NCI-H1694 (cell line): ENCODE measurements at places on chromosomes 2 and 18.

DNA sequence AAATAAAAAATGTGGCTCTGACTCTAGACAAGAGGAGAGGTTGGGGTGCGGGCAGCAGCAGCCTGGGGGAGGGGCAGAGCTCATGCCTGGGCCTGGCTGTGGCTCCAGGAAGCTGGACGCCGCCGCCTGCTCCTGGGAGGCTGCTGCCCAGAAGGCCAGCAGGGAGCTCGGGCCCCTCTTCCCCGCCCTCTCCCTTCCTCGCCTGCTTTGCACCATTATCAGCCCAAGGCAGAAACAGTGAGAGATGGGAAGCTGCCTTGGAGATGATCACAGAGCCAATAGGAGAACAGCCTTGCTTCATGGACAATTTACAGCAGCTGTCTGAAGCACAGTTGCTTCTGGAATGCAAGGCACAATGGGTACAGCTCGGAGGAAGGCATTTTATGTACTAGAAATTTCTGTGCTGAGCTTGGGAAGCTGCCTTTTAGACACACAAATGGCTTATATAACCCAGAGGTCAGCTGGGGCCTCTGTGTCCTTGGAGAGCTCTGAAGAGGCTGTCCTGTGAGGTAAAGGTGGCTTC, 55.3 kb upstream of the AFF3 start:
- no peak for DNase-seq

DNA sequence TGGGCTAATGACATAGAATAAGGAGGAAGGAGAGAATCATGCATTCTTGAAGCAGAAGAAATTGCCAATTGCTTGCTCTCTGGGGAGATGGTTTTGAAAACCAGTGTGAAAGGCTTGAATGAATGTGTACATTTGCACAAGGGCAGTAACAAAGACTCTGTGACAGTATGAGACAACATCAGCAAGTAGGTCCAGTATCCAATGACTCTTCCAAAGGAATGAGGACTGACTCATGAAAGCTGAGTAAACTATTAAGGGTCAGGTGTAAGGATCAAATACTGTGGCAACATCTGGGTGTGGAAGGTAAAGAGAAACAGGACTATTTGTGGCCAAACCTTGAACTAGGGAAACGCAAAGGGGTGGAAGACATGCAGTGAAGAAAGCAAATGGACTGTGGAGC, 886.0 kb upstream of the CHAC2 start:
- no peak for DNase-seq

DNA sequence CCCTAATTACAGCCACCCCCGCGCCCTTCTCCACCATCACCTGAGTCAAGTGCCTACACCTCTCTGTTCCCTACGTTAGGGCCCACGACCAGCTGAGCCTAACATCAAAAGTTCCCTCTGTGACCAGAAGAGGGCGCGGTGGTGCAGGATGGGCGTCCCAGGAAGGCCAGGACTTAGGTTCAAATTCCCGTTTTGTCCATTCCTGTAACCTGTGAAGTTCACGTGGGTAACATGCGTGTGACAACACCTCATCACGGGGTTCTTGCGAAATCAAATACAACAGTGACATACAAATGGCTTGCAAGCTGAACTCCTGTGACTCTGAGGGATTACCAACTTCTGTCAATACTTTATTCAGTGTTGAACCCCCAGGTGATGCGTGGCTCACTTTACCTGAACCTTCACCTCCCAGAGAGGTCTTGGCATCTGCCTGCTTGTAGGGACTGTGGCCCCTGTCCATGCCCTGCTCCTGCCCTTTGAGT, 207.9 kb downstream of the ARL4C start:
- DNase-seq, result peak; percentile 60

DNA sequence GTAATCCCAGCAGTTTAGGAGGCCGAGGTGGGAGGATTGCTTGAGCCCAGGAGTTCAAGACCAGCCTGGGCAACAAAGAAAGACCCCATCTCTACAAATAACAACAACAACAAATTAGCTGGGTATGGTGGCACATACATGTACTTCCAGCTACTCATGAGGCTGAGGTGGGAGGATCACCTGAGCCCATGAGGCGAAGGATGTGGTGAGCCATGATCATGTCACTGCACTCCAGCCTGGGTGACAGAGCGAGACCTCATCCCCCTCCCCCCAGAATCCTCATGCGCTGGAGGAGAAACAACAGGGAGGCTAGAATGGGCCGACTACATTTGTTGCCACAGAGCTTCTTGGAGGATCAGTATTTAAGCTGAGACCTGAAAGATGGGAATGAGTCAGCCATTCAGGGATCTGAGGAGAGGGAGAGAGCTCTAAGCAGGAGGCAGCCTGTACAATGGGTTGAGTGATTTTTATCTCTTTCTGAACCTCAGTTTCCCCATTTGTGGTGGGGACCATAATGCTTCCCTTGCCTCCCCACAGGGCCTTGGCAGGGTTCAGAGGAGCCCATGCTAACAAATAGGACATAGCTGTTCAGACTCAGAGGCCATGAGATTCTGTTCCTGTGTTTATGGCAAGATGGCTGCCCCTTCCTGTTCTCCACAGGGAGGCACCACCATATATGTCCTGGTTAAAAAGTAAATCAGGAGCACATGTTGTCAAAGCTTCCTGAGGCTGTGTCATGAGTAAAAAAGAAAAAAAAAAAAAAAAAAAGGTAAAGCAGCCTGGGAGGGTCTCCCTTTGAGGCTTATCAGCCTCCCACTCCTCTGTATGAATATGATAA, 131.4 kb upstream of the HAAO start:
- DNase-seq, result no peak

GRCh38 chr18:55790296-55790695, 202.3 kb upstream of the TCF4 start:
- no peak for DNase-seq

GRCh38 chr2:221572821-221573429, 821 bp upstream of the EPHA4 start:
- no peak for DNase-seq

GRCh38 chr2:165173215-165173614, 30.6 kb downstream of the SCN3A start:
- no peak for DNase-seq

DNA sequence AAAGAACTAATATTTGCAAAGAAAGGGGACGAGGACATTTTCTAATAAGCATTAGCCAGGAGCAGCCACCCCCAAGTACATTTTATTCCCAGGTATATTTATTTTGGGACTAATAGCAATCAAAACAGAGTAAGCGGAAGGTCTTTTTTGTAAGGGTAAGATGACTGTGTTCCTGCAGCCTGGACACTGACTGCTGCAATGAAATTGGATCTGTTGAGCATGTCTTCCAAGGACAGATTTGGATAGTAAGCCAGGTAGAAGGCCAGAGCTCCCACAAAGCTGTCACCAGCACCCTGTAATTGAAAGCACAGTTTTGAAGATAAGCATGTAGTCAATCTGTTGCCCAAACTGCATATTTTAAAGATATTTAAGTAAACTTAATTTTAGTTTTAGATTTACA, 10.0 kb downstream of the MRPL33 start:
- no peak for DNase-seq

DNA sequence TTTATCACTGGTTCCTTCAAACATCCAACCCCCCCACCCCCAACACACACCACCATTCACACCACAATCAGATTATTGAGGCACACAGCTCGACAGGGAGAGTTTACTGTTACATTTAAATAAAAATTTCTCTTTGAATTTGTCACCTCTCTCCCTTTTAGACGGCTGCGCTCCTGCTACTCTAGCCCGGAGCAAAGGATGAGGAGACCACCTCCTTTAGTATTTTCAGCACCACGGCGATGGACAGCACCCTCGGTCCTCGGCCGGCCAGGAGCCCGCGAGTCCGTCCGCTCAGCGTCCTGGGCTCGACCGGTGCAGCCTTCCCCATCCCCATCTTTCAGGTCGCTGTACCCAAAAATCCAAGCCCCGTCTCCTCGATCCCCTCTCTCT, 892 bp downstream of the CELF4 start:
- no peak for DNase-seq

DNA sequence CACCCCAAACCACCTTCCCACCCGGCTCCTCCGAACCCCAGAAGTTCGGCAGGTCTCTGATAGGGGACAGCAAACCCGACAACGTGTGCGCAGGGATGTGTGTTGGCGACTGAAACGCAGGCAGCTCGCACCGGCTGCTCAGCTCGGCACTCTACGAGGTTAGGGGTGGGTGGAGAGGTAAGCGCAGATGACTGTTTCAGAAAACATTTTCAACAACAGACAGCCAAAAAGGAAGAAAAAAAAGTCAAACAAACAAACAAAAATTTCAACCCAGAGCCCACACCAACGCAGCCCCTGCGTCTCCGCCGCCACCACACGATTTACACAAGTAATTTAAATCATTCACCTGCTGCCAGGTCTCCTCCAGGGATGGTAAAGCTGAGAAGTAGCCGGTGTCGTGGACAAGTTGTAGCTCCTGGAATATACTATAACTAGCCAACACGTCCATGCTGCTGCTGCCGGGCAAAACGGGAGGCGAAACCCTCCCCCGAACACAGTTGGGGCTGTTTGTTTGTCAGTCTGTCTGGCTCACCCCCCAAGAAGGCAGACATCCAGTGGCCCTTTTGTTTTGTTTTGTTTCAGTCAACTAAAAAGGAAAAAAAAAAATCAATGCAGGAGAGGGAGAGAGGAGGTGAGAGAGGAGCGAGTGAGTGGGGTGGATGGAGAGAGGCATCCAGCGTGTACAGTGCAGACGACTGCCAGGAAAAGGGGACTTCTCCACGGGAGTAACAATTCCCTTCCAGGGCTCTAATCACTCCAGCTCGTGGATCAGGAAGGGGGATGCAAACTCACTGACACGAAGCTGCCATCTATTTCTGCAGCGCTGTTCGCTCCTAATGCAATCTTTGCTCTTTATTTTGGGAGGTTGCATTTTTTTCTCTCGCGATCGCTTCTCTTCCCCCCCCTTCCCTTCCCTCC, at the start of gene KLF7:
TSS of gene KLF7 (minus strand) at position 828 of the 918 bp plus-strand sequence. CDS start at position 448, 380 bp downstream.
- peak; percentile 29 for DNase-seq

DNA sequence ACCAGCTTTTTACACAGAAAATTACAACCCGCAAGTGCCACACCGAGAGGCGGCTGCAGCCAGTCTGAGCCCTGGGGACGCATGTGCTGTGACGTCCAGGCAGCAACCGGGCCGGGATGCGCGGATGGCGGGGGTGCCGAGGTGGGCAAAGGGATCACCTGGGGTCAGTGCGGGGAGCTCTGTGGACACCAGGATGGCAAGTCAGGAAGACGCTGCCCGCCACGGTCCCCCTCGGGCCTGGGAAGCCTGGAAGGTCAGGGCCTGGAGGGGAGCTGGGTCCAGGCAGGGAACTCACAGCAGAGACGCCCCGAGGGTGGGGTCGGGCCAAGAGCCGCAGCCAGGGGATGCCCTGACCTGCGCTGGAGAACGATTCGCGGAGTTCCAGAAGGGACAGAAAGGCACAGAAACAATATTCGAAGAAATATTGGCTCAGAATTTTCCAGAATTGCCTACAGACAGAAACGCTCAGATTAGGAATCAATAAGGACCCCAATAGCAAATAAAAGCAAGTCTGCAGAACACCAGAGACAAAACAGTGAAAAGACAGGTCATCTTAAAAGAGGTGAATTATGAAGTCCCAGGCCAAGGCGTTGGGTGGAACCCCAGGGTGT, 11.7 kb upstream of the KIF1A start:
- DNase-seq, result no peak

- no peak for DNase-seq
Measured at GRCh38 chr2:177668617-177669016, 276.0 kb downstream of the AGPS start.

DNA sequence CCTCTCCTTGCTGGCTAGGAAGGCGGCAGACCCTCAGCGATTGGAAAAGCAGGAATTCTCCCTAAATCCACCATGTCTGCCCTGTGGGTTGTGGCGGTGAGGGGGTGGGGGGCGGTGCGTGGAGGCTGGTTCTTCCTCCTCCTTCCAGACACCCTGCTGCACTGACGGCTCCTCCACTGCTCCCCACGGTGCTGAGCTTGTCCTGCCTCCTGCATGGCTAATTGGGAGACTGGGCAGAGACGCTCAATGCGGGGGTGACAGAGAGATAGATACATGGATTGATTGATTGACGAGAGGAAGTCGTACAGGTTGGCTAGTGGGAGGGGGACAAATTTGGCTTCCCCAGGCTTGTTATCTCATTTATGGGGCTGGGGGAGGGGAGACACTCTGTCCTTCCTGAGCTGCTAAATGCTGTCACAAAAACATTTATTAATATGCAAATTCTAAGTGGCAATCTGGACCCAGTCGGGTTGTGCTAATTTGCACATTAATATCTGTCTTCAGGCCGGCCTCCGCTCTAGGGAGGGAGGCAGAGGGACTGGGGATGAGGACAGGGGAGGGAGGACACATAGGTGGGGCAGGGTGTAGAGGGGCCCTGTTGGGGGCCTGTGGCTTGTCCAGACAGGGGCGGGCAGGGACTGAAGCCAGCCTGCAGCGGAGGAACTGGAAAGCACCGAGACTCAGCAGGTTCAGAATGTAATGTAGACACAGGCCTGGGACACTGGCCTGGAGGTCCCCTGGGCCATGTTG, 181.6 kb downstream of the CELF4 start:
- no peak for DNase-seq

DNA sequence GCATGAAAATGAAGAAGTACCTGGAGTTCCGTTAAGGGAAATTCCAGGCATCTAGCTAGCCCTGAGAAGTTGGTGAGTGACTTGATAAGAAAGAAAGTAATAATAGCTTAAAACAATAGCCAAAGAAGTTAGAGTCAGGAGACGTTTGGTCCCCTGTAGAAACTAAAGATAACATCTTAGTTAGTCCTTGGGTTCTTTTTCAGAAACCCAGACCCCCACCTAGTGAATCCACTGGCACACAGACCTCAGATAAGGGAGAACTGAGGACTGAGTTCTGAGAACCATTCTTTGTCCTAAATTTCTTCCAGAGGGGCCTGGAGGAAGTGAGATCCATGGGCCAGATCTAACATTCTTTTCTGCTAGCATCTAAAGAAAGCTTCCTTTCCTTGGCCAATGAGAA, 335.4 kb downstream of the SLC4A3 start:
- DNase-seq, result no peak

DNA sequence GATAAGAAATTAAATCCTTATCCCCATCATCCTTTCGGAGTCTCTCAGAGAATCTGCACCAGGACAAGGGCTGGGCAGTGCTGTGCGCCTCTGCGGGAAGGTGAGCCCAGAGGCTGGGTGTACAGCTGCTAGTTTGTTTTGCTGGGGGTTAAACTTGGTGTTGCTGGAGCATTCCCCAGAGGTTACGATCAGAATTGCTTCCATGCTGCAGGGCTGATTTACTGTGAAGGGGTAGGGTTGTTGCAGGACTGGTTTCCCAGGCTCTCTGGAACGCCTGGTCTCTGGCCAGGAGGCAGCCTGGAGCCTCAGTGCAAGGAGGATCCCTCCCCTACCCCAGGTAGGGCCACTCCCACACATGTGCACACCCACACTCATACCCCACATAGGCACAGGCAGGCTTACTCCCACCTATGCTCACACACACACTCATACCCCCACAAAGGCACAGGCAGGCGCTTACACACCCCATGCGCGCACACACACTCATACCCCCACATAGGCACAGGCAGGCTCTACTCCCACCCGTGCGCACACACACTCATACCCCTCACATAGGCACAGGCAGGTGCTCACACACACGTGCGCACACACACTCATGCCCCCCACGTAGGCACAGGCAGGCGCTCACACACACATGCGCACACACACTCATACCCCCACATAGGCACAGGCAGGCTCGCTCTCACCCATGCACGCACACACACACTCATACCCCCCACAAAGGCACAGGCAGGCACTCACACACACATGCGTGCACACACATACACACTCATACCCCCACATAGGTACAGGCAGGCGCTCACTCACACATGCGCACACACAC, 11.3 kb downstream of the CNNM4 start:
- DNase-seq, result no peak

GRCh38 chr2:167776359-167776758, 471.0 kb downstream of the STK39 start:
- DNase-seq, result no peak
